HuH-7 (cell line): ENCODE measurements at places on chromosomes 13 and 19.

GRCh38 chr13:52638666-52639328 is 3.4 kb upstream of the HNRNPA1L2 start:
- DNase-seq, result no peak

GRCh38 chr13:51538591-51539179 is 45.6 kb upstream of the WDFY2 start:
- no peak for DNase-seq

- DNase-seq, result no peak
Observed at GRCh38 chr13:108752276-108752675, 122.9 kb downstream of the MYO16 start.

- DNase-seq, result no peak
Observed at GRCh38 chr19:4103080-4103433, 20.9 kb downstream of the MAP2K2 start.

GRCh38 chr13:93976528-93976927 is 503.0 kb downstream of the DCT start:
- DNase-seq, result no peak
